ENCODE measurements at places on chromosomes 13 and 19.

DNA sequence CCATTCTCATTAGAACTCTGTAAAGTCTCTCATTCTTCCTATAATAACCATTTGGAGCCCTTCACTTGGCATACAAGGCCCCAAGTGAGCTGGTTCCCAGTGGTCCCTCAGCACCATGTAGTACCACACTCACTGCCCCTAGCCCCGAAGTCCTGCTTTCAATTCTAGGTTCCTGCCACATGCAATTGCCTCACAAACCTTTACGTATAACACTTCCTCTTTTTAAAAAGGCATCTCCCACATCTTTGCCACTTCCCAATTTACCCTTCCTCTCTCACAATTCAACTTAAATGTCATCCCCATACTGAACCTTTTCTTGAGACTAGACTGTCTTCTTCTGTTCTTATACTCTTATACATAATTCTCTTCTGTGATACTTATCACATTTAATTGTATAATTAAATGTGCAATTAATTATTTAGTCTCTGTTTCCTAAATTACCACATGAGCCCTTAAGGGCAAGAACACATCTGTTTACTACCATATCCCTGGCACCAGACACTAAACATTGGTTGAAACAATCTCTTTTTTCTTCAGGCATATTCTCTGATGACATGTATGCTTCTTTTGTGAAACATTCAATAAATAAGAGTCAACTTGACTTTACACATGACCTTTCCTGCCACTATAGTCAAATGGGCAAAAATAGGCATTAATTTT is 304.0 kb downstream of the SPRY2 start:
- no peak for DNase-seq

DNA sequence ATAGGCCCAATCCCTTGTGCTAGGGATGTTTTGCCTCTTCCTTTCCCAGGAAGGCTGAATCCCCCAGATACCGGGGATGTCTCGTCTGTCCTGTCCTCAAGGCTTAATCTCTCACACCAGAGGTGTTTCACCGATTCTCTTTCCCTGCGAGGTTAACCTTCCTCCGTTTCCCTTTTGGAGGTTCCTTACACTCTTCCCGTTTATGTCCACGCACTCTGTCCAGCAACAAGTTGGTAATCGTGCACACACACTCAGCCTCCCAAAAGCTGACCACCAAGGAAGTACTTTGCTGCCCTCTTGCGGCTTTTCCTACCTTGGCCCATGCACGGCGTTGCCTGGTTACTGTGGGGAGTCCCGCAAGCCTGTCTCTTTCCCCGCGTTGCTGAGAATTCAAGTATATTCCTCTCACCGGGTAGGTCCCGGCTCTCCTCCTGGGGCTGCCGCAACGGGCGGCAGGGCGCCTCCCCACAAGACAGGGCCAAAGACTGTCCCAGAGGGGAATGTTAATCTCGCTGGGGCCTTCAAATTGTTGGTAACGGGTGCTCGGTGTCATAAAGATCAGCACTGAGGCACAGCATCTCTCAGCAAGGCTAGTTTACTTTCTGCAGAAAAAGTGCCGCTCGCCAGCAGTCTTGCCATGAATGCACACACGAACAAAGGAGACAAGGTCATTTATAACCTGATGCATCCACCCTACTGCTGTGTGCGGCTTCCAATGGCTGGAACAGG is 36.7 kb upstream of the CD177 start:
- no peak for DNase-seq

- no peak for DNase-seq
Observed at GRCh38 chr13:44140146-44140545, 233.5 kb upstream of the SERP2 start.

GRCh38 chr19:57052081-57052480 is 67.7 kb upstream of the USP29 start:
- no peak for DNase-seq

- DNase-seq = no peak
Observed at GRCh38 chr13:46087481-46087880, 17.4 kb downstream of the CPB2 start.

GRCh38 chr19:37999309-38000213 is 92.6 kb downstream of the SIPA1L3 start:
- DNase-seq = no peak

- DNase-seq = no peak
Observed at GRCh38 chr19:12955996-12956395, 1.0 kb downstream of the GADD45GIP1 start.

- DNase-seq = no peak
Observed at GRCh38 chr13:111599791-111600190, 279.3 kb downstream of the TEX29 start.

DNA sequence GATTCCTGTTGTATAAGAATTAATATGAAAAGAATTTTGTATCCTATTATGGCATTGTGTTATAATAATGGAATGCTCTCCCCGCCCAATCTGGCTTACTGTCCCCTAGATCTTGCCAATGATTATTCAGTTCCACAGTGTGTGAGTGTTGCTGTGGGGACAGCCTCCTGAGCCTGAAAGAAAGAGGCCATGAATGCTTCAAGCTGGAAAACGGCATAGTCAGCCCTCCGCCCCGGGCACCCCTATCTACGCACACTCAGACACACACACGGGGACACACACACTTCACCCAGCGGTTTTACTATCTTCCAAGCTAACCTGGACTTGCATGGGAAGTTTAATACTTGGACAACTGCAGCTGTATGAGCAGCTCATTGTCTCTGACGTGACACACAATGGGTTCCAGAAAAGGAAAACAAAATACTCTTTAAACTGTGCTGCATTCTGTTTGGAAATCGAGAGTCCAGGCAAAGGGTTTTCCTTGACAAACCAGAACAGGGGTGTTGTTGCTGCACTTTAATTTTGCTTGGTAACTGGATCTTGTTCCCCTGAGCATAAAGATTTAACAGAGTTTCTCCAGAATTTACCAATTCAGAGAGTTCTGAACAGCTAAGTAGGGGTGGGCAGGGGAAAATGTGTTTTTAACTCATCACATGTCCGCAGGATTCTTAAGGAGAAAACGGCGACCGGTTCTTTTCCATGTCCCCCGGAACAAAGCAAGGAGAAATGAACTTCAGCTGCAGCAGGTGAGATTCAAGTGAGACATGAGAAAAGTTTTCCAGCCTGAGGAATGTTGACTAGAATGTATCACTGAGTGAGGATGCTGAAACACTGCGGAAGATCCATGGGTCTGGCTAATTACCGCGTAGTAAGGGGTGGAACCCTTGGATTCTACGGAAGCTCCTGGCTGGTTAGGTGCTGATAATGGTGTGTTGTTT is 472.9 kb downstream of the FOXO1 start:
- peak; percentile 82 for DNase-seq

- DNase-seq = no peak
Observed at GRCh38 chr13:73058432-73058735, 421 bp upstream of the KLF5 start.
